ENCODE measurements at places on chromosomes 2 and 18. TPM values are rescaled to one million over a fixed set of nuclear protein-coding genes. Genes with fewer than 3 reads are reported as not detected.

CD28 gene
- 4.9 TPM for total RNA-seq

MAP2 gene
- total RNA-seq = 8.8 TPM

PLCL1 gene
- 8.9 TPM for total RNA-seq

SP140 gene
- total RNA-seq = 2.4 TPM

NEB gene
- 3.3 TPM for total RNA-seq

KIAA2012 gene
- total RNA-seq = not detected

DTYMK gene
- 10.4 TPM for total RNA-seq

G6PC2 gene
- not detected for total RNA-seq

ABCB11 gene
- total RNA-seq = 14.1 TPM

ABCG8 gene
- 0.19 TPM for total RNA-seq

LCT gene
- total RNA-seq = not detected

LINC00305 gene
- total RNA-seq = not detected

VSNL1 gene
- not detected for total RNA-seq

VPS4B gene
- total RNA-seq = 32.2 TPM

Data from subcutaneous adipose tissue (tissue), 4 donors.